Stimulated activated CD8-positive, alpha-beta memory T cell treated with anti-CD3 and anti-CD28 coated beads, Interleukin-7, amount 100 ng/mL, for 24 hours (primary cell): ENCODE measurements at places on chromosomes 16 and 17.

DNA sequence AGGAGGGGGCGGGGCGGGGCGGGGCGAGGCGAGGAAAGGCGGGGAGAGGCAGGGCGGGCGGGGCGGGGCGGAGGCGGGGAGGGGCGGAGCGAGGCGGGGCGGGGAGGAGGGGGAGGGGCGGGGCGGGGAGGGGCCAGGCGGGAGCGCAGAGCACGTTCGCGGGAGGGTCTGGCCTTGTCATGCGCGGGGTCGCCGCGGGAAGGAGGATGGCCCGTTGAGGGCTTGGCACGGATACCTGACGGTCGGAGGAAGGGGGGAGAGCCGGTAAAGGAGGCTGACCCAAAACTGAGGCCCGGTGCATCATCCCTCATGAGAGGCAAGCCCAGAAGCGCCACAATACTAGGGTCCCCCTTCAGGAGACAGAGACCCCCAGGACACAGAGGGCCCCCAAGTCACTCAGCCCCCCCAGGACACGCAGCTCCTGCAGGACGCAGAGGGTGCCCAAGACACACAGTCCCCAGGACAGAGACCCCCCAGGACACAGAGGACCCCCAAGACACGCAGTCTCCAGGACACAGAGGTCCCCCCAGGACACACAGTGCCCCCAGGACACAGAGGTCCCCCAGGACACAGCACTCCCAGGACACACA lies 593 bp upstream of the WDR45B start:
- peak; percentile 16 for DNase-seq

GRCh38 chr17:22517716-22518115 lies 825.4 kb downstream of the KCNJ18 start:
- DNase-seq = no peak

DNA sequence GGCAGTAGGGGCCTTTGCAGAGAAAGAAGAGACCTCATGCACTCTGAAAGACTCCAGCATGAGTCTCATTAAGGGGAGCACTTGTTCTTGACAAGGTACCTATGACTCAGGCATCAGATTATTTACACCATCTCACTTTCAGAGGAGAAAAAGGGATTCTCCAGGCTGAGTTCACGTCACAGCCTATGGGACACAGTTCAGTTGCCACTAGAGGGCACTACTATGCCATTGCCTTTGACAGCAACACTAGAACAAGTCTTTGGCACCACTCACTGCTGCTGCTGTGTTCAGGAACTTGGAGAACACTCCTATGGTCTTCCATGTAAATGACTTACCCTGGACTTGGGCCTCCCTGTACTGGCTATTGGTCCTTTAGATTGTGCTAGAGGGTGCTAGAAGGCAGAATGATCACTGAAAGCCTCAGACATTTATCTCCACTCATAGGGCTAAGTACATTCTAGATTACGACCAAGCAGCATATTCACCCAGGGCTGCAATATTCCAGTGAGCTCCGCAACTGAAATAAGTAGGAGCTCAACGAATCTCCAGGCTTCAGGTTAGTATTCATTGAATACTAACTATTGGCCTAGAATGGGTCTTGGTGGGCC lies 225.1 kb upstream of the CA10 start:
- DNase-seq = no peak

GRCh38 chr16:88116121-88116520 lies 164.9 kb downstream of the BANP start:
- no peak for DNase-seq

DNA sequence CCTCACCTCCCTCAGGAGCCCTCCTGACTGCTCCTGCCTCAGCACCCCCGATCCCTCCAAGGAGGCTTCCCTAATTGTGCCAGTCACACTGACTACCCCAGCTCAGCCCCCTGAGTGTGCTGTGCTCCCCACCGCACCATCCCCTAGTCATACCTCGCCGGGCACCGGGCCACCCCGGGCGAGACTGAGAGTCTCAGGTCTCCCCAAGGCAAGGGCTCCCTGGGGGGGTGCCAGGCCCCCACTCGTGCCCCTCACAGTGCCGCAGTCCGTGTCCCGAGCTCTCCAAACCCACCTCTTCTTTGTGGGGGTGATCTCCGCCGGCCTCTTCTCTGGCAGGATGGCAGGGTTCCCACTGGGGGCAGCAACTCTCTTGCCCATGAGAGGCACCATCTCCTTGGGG lies 3.2 kb downstream of the TRPV3 start:
- no peak for DNase-seq

DNA sequence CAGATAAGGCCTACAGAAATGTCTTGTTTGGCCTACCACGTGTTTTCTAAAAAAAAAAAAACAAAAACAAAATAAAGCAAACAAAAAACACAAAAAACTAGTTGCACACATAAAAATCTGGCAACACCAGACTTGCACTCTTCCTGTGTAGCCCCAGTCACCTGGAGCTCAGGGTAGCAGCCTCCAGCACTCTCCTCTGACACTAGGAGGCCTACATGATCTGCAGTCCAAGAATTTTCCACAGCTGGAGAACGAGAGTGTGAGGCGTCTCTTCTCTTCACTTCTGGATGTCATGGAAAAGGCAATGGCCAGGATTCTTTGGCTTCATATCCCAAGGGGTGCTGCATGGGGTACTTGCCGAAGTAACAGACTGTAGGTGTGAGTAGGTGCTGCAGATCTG lies 310.2 kb upstream of the SALL1 start:
- DNase-seq = no peak

GRCh38 chr16:19655242-19655777 lies 62.7 kb downstream of the KNOP1 start:
- no peak for DNase-seq

DNA sequence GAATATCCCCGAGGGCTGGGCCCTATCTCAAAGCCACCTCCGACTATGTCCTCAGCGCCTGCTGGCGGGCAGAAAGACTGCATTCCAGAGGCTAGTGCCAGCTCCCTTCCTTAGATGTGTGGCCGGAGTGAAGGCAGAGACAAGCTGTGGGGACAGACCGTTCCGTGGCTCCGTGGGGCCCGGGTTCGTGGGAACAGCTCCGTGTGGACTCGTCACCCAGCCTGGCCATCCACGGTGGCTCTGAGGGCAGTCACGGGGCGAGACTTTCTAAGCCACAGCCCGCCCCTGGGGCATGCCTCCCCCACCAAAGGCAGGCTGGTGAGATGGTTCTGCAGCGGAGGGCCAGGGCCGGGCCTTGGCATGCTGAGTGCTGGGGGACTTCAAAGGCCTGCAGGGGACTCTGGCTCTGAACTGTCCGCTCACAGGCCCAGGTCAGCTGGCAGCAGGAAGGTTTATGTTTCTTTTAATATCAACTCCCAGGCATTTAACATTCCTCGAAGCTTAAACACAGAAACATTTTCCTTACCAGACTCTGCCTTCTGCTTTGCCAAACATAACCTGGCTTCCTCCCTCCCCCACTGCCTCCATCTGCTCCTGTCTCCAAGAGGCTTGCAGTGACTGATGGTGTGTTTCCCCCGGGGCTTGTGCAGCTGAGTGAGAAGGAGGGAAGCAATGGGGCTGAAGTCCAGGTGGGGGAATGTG lies 50.4 kb downstream of the TIMM22 start:
- no peak for DNase-seq

- no peak for DNase-seq
These were observed 125.6 kb downstream of the KCNJ18 start for GRCh38 chr17:21817791-21818364.

DNA sequence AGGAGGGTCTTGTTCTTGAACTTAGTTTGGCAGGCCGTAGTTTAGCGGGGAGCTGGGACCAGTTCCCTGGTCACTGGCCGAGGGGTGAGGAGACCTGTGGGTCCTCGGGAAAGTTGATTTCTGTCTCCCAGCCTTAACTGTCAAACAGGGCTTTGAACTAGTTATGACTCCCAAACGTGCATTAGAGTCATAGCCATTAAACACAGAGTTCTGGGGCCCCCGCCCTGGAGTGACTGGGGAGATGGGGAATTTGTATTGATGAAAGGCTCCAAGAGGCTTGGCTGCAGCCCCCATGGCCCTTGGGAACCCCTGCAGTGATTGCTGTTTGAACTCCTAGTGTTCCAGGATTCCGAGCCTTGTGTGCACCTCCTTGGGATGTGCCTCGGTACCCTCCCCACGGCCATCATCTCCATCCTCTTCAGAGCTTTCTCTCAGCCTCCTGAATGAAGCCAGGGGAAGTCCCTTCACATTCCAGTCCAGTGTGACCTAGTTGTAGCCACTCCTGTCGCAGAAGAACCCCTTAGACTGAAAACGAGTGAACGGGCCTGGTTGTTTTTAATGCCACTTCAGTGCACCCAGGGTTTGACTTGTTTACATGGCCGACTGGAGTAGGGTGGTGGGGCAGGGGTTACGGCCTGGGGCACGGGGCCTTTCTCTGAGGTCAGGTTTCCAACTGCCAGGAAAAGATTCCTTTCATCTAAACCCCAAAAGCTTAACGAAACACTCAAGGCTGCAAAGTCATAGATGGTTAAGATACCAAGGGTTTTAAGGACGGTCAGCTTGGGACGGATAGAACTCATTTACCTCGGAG lies 1.4 kb downstream of the MPRIP start:
- no peak for DNase-seq

GRCh38 chr16:85537795-85538401 lies 75.2 kb upstream of the GSE1 start:
- DNase-seq = no peak

DNA sequence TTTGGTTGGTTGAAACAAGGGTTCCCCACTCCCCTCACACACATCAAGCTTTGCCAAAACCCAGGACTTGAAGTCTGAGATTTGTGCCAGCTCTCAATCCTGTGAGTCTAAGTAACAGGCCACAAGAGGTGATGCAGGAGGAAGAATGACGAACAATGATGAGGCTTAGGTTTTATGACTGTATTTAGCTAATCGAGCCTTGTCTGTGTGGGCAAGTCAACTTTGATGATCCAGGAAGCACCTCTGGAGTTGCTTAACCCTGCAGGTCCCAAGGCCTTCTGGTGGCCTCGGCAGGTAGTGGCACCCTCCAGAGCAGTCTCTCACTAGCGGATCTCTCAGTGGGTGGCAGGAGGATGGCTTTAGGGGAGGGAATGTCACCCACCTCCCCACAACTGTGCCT lies 28.7 kb downstream of the CDK5RAP3 start:
- no peak for DNase-seq

DNA sequence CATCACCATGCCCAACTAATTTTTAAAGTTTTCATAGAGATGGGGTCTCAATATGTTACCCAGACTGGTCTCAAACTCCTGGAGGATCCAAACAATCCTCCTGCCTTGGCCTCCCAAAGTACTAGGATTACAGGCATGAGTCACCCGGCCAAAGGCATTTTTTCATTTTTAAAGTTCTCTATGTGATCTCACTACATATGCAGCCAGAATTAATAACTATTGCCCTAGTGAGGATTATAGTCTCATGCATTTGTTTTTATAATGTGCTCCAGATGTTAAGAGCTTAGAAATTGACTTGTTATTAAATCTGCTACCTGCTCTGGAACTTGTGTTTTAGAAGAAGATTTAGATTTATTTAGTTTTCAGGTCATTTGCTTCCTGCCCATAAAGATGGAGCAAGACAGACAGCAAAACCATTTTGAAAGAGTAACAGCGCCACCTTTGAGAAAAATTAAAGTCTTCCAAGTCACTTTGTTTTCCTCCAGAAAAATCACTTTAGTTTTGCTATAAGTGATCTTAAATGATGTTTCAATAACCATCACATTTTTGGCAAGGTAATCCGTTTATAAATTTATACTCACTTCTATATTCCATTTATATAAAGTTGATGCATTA lies 79.5 kb downstream of the CA4 start:
- DNase-seq = no peak

DNA sequence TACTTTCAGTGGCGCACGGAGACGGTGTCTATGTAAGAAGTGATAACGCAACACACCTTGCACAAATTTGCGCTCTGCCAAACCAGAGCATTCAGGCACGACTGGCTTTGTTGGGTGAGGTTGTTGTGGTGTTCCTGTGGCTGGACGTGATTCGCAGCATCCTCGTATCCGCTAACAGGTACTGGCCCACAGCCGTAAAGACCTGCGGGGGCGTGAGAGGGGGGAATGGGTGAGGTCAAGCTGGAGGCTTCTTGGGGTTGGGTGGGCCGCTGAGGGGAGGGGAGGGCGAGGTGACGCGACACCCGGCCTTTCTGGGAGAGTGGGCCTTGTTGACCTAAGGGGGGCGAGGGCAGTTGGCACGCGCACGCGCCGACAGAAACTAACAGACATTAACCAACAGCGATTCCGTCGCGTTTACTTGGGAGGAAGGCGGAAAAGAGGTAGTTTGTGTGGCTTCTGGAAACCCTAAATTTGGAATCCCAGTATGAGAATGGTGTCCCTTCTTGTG lies 510.9 kb downstream of the KCNJ18 start:
- DNase-seq = no peak

GRCh38 chr16:75035410-75035968 lies 36.7 kb downstream of the ZNRF1 start:
- no peak for DNase-seq

DNA sequence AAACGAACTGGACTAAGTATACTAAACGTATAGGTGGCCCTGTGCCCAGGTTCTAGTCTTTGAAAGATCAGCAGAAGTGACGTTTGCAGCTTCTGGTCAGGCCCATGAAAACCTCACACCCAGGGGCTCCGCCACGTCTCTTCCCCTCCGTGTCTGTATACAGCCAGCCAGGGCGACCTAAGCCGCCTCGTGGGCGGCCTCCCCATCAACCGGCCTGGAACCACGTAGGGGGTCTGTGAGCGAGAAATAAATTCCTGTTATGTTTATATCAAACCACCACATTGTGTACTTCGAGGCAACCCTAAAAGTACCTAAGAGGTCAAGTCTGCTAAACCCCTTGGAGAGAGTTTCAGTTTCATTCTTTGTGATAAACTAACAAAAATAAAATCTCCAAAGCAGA lies 6.8 kb downstream of the TK1 start:
- DNase-seq = no peak

- no peak for DNase-seq
These were observed 12.8 kb upstream of the HSBP1 start for GRCh38 chr16:83794860-83795554.

GRCh38 chr17:61455324-61456060 lies 3.3 kb downstream of the TBX4 start:
- no peak for DNase-seq

- DNase-seq = no peak
These were observed 2.6 kb downstream of the SLC16A6 start for GRCh38 chr17:68288375-68288774.

GRCh38 chr17:44176671-44177501 lies 6.4 kb downstream of the ASB16 start:
- no peak for DNase-seq

GRCh38 chr17:35809855-35810461 lies 674 bp downstream of the TAF15 start:
- no peak for DNase-seq
